LNCaP clone FGC (cell line): ENCODE measurements at places on chromosomes 6 and 20.

- no peak for DNase-seq
These were observed 209.8 kb downstream of the ATXN1 start for GRCh38 chr6:16551466-16551865.

DNA sequence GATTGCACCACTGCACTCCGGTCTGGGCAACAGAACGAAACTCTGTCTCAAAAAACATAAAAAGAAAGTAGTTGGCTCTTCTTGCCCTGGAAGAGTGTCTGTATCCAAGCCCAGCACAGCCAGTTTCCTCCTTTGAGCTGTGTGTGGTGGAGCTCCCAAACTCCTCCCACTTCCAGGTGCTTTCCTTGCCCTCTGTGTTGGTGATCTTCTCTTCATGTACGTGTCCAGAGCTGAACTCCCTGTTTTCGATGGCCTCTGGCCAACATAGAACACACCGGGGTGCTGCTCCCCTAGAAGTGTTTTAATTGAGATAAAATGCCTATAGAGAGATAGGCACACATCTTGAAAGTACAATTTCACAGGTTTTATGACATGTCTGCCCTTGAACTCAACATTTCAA lies 16.7 kb upstream of the SGK2 start:
- DNase-seq, result no peak

DNA sequence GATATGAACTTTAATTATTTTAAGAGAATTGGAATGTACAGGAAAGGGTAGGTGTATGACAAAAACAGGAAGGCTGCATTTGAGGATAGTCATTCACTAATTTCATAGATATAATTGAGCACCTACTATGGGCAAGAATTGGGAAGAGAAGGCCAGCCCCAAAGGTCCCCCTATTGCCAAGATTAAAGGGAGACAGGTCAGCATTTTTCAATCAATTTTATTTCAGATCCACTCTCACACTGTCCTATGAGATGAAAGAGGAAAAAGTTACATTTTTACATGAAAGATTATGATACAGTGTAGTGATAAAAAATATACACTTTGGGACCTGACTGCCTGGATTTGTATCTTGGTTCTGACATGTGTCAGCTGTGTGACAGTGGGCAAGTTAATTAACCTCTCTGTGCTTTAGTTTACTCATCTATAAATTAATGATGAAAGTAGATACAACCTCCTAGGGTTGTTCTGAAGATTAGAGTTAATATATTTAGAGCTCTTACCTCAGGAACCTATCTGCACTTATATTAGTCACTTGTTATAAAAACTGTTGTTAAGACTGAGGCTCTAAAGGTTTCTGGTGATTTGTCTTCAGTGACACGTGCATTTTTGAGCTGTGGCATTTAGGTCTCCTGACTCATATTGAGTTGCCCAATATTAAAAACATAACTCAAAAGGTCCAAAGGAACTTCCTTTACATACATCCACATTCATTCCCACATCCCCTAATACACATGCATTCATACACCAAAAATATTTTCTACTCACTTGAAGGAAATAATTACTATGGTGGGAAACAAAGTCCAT lies 45.7 kb downstream of the SCGN start:
- no peak for DNase-seq

DNA sequence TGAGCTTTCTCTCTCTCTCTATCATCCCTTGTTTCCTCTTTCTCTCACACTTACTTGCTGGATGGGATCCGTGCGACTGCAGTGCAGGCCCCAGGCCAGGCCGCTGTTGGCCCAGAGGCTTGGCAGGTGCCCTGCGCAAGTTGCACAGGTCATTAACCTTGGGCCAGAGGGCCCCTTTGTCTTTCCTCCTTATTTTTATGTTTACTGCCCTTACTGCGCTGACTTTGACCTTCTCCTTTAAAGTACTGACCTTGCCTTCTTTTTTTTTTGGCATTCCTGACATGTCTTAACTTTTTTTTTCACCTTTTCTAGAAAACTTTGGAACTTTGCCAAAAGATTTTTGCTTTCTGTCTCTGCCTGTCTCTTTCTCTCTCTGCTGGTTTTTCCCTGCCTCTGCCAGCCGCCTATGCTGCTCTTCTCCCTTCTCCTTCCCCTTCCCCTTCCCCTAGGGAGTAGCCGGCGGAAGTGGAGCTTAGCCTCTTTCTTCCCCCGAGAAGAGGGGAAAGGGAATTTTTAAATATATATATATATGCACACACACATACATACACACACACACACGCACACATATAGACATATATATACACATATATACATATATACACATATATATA lies 59.6 kb upstream of the CDH4 start:
- DNase-seq, result no peak

GRCh38 chr20:20837574-20838021 lies 125.2 kb upstream of the RALGAPA2 start:
- DNase-seq, result no peak

- DNase-seq, result no peak
These were observed 263.3 kb downstream of the SOX4 start for GRCh38 chr6:21856844-21857243.

DNA sequence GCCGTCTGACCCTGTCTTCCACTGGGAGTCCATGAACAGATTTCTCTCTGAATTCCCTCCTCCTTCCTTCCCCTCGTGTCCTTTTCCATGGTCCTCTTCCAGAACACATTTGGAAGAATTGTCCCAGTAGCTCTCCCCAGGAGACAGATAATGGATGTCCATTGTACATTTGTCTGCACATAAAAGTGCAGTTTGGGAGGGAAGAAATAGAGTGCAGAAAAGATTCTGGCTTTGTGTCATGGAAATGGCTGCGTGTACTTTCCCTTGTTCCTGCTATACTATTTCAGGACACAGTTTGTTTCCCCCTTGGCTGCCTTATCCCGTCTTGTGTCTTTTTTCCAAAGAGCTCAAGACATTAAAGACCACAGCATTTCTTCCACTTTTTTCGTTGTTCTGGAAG lies 127.6 kb downstream of the SYNDIG1 start:
- DNase-seq, result no peak

GRCh38 chr20:56504373-56505005 lies 20.1 kb upstream of the FAM209A start:
- no peak for DNase-seq

DNA sequence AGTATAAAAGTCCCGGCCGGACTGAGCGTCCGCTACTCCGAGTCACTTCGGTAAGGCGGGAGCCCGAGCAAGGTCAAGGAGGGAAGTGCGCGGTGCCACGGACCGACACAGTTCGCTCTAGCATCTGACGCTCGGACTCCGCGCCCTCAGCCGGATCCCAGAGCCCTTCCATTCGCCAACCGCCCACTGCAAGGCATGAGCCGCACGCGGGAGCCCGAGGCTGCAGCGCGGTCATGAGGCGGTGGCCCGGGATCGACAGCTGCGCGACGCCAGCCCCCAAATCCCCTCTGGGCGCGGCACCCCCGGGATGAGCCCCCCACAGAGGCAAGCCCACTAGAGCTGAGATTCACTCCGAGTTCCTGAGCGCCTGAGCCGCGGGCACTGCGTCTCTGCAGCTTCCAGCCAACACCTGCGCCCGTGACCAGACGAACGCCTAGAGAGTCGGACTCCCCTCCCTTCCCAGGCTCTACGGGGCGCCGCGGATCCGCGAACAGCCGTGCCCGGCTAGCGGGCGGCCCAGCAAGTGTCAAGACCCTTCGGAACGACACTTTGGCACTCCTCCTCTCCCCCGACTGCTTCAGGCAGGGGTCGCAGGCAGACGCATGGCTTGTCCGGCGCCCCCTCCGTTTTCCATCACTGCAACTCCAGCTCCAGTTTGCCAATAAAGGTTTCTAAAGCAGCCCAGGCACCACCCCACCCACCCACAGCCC lies 725 bp upstream of the ISM1 start:
- DNase-seq, result no peak

- DNase-seq, result peak; percentile 1
These were observed 91.5 kb downstream of the RIMS1 start for GRCh38 chr6:71977884-71978283.

- peak; percentile 23 for DNase-seq
These were observed 945.9 kb upstream of the CITED2 start for GRCh38 chr6:140320081-140321080.

- no peak for DNase-seq
These were observed 65.5 kb downstream of the MAN1A1 start for GRCh38 chr6:119283979-119284545.
